ENCODE measurements at places on chromosomes 4 and X.

DNA sequence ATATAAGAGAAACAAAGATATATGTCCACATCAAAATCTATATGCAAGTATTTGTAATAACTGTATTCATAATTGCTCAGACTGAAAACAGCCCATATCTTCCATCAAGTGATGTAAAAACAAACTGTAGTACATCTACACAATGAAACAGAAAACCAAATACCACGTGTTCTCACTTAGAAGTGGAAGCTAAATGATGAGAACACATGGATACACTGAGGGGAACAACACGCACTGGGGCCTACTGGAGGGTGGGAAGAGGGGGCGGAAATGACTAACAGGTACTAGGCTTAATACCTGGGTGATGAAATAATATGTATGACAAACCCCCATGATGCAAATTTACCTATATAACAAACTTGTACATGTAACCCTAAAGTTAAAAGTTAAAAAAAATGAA lies 42.7 kb downstream of the UBA6 start:
- DNase-seq: no peak

DNA sequence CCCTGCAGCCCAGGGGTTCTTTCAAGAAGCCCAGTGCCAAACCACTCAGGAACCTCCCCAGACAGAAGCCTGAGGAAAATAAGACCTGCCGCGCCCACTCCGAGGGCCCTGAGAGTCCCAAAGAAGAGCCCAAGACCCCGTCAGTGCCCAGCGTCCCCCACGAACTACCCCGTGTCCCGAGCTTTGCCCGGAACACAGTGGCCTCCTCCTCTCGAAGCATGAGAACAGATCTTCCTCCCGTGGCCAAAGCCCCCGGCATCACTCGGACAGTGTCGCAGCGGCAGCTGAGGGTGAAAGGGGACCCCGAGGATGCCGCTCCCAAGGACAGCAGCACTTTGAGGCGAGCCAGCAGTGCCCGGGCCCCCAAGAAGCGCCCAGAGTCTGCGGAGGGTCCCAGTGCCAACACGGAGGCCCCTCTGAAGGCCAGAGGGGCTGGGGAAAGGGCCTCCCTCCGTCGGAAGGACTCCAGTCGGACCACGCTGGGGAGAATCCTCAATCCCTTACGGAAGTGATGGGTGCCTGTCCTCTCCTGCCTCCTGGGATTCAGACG lies 40.2 kb downstream of the FHDC1 start:
- DNase-seq: no peak

DNA sequence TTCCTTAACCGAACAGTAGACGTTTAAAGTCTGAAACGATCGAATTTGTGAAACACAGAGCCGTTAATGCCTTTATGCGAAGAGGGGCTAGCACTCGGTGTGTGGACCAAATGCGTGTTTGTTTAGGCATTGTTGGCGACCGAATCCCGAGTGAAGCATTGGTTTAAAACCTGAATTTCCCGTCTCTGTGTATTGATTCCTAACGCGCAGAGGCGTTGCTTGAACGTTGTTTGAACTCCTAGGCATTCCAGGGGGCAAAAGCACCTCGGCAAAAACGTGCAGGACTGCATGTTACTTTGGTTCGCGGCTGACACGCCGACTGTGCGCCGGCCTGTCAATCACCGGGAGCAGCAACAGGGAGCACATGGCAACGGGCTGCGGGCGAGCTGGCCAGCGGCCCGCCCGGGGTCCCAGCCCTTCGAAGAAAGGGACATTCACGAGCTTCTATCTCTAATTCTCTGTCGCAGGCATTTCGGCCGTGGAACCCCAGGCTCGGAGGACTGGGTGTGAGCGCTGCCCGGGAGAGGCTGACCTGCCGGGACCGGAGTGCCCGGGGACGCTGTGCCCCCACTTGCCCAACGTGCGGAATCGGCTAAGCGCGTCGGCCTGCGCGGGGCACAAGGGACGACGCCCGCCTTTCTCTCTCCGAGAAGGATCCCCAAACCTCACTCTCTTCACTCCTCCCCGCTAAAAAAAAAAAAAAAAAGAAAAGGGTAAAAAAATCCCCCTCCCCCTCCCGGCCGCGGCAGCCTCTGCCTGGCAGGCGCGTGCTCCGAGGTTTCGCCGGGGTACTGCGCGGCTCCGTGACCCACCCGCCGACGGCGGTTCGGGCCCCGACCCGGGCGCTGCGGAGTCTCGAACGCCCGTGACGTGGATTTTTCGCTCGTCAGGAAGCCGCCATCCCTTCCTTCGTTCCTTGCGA lies 810 bp downstream of the SPRY1 start:
- DNase-seq: peak; percentile 46

DNA sequence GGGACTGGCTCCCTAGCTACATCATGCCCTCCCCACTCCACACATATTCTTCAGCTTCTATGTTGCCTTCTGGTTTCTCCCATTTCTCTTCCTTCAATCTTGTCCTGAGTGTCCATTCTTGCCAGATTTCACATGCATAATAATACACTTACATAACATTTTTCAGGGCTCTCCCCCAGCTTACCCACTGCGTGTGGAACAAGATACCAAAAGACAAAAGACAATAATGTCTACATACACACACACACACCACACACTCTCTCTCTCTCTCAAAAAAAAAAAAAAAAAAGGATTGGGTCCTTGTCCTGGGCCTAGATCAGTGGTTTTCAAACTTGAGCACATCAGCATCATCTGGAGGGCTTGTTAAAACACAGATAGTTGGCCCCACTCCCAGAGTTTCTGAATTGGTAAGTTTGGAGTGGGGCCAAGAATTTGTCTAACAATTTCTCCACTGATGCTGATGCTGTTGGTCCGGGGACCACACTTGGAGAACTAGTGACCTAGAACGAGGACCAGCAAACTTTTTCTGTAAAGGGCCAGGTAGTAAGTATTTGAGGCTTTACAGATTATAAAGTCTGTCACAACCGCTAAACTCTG lies 6.5 kb upstream of the SMARCA1 start:
- no peak for DNase-seq

- DNase-seq: no peak
Measured at GRCh38 chrX:24902806-24903205, 113.0 kb downstream of the ARX start.

GRCh38 chrX:10146346-10146745 lies 10.4 kb upstream of the CLCN4 start:
- no peak for DNase-seq

- DNase-seq: no peak
Measured at GRCh38 chr4:3215733-3216132, 33.2 kb upstream of the MSANTD1 start.

GRCh38 chrX:20224814-20225487 lies 41.8 kb downstream of the RPS6KA3 start:
- no peak for DNase-seq

DNA sequence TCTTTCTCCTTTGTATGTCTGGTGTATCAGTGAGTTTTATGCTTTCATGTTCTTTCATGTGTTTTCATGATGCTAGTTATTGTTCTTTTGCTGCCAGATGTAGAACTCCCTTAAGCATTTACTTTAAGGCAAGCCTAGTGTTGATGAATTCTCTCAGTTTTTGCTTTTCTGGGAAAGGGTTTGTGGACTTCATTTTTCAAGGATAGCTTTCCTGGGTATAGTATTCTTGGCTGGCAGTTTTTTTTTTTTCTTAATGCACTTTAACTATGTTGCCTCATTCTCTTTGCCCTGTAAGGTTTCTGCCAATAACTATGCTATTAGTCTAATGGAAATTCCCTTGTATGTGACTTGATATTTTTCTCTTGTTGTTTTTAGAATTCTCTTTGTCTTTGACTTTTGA lies 77.1 kb downstream of the GPAT3 start:
- DNase-seq: no peak

DNA sequence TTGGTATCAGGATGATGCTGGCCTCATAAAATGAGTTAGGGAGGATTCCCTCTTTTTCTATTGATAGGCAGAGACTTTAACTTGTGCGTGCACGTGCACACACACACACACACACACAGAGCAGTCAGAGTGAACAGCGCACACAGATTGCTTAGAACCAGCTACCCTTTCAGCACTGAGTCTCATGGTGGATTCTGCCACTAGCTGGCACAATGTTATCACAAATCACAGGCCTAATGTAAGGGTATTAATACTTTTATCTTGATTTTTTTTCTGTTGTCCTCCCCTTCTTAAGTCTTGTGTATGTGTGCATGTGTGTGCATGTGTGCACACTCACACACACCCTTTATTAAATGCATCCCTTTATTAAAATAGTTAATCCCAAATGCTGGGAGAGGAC lies 53.2 kb downstream of the HADH start:
- no peak for DNase-seq

DNA sequence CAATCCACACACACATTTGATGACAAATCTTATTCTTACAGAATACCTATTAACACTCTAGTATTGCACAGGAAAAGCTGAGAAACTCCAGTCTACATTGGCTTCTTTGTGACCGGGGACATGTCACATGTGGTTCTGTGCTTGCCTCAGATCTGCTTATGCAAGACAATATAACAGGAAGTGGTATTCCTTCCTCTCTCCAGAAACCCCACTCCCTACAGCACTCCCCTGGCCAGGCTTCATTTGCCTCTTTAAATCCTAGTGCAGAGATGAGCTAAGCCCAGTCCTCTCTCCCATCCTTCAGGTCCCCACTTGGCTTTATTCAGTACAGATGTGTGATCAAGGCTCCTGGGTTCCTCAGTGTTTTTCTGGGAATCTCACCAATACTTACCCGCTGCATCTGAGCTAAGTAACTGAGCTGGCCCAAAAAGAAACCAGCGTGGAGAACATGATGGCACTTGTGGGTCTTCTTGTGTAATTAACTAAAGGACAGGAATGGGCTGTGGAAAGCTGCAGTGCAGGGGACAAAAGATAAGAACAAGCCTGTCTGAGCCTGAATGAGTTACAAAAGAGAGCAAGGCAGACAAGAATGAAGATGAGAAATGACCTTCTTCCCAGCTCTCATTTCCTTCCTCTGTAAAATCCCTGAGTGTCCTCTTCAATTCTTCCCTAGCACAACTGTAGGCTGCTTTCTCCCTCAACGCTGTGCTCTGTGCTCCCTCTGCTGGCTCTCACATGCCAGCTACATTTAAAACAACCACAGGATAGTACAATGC lies 105.6 kb downstream of the HNRNPD start:
- peak; percentile 56 for DNase-seq

DNA sequence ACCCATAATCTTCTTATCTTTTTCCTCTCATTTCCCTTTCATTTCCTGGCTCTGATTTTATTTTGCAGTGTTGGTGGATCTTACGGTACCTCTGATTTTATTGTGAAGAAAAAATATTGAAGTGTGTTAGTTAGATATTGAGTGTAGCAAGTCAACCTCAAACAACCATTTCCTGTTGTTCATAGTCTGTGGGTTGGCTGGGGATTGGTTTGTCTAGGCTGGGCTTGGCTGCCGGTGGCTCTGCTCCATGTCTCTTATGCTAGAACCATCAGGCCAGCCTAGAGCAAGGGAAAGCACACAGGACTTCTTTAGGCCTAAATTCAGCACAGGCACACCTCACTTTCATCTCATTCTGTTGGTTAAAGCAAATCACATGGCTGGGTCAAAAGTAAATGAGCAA lies 383.1 kb upstream of the LCORL start:
- no peak for DNase-seq

- DNase-seq: no peak
Measured at GRCh38 chrX:10326578-10326977, 169.8 kb downstream of the CLCN4 start.

DNA sequence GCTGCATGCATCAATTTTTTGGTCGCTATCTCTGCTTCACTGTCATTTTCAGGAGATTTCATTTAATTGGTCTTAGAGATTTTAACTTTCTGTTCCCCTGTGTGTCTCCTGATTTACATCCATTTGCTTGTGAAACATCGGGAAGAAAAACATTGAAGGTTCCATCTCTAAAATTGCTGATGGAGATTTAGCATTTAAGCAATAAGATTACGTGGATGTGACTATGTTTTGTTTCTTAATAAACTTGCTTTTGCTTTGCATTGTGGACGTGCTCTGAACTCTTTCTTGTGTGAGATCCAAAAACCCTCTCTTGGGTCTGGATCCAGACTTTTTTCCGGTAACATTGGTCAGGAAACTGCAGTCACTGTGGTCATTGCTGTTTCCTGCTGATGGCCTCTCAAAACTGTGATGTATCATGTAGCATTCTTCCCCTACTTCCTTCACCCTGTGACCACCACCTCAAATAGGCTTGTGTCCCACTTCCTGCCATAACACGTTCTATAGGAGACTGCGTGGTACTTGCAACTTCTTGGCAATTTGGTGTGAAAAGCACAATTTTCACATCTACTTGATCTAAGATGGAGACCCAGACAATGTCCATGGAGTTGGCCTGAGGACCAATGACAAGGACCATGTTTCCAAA lies 4.9 kb downstream of the CXCL2 start:
- DNase-seq: no peak

DNA sequence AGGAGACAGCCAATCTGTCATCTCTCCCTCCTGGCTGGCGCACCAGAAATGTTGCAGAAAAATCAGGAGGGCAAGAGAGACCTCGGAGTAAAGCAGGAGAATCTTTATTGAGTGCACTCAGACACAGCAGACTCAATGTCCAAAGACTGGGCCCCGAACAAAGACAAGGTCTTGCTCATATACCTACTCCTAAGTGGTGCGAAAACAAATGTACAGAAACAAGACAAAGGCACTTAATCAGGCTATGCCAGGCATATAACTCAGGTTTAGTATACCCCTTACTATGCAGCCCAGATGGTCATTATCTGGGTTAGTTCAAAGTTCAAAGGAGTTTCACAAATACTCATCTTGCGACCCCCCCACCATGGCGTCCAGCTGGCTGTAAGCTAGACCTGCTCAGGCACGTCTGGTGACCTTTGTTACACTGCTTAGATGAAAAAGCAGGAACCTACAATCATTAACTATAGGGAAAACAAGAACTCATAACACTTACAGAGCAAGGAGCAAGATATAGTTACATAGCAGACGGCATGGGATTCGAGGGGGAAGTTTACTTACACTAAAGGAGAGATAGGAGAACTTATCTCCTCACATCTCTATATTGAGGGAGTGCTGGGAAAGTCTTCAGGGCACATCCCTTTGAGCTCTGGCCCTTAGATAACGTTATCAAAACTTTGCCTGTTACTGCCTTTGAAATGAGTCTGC lies 27.5 kb downstream of the SULT1E1 start:
- no peak for DNase-seq

- no peak for DNase-seq
Measured at GRCh38 chr4:24559032-24559821, 25.1 kb downstream of the DHX15 start.
